Stimulated activated CD4-positive, alpha-beta T cell treated with anti-CD3 and anti-CD28 coated beads, Interleukin-1b, Interleukin-23, amount 100 ng/mL, for 1 hour (primary cell): ENCODE measurements at places on chromosomes 5 and 9.

DNA sequence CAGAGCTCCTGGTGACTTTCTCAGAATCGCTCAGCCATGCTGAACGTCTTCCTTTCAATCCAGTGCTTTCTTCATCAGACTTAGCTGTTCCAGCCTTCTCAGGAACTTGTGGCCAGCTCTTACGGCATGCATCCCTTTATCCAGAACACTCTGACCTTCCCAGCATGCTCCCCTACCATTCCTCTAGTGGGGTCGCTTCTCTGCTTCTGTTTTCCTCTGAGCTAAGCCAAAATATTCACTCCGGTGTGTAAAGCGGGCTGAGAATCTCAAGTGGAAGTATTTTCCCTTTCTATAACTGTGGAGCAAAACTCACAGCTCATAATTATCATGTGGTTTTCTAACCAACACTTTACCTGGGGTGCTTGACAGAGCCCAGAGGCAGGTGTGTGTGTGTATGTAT is 6.2 kb downstream of the DCANP1 start:
- no peak for DNase-seq

- no peak for DNase-seq
Observed at GRCh38 chr5:125083981-125084380, 337.5 kb upstream of the ZNF608 start.

GRCh38 chr9:4741365-4742089 is 525 bp upstream of the AK3 start:
- no peak for DNase-seq

- no peak for DNase-seq
Observed at GRCh38 chr9:111842313-111842712, 47.6 kb upstream of the SHOC1 start.

- no peak for DNase-seq
Observed at GRCh38 chr5:176394096-176394495, 5.5 kb downstream of the HIGD2A start.

GRCh38 chr5:44336708-44337107 is 52.5 kb downstream of the FGF10 start:
- DNase-seq: no peak

GRCh38 chr5:150946351-150946905 is 41.6 kb upstream of the ZNF300 start:
- no peak for DNase-seq

DNA sequence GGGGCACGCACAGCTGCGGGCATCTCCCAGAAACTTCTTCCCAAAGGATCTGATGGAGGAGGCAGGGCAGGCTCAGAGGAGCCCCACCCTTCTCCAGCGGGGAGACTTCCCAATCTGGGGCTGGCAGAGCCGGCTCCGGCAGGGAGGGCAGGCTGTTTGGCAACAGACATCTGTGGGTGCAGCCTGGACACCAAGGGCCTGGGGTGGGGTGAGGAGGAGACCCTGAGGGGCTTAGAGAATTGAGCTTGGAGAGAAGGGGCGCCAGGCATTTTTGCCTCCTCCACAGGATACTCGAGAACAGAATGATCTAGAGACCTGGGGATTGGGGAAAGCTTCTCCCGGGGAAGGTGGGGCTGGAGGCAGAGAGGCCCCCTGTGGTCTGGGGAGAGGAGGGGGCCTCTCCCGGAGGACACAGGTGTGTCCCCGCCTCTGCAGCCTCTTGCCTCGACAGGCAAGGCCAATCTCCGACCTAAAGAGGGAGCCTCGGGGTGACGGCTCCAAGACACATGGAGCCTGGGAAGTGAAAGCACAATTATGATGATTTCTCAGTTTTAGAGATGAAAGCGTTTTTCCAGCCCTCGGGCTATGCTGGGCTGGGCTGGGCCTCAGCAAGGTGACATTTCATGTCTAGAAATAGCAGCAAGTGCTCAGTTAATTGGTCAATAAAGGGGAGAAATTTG is 8.4 kb downstream of the LHX3 start:
- no peak for DNase-seq

- no peak for DNase-seq
Observed at GRCh38 chr9:18611971-18612370, 138.0 kb downstream of the ADAMTSL1 start.
